ENCODE measurements at places on chromosomes 12 and 14.

GRCh38 chr14:96145116-96145864 is 59.3 kb upstream of the BDKRB2 start:
- no peak for DNase-seq

DNA sequence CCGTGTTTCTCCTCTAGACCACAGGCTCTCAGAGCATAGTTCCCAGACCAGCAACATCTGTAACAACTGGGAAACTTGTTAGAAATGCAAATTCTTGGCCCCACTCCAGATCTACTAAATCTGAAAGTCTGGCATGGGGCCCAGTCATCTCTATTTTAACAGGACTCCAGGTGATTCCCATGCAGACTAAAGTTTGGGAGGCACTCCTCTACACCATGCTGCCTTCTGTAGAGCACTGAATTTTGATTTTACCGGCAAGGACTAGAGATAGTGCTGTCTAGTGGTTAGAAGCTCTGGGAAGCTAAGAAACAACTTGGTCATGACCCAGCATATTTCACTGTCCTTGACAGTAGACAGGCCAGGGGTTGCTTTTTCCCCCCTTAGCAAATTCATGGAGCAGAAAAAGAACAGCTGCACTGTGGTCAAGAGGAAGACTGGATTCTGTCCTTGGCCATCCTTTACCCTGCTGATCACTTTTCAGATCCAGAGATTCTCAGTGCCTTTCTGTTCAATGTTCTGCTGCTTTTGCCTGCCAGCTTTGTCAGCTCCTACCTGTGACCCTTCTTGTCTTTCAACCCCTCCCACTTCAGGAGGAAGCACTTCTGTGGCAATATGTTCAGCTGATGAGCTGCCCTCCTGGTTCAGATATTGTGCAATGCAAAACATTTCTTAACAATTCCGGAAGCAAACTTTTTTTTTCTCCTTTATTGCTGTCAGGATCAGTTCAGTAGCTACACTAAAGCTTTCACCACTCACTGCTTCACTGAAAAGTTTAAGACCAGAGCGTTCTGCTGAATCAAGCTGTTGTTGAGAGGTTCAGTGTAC is 133.8 kb upstream of the NUDT4 start:
- DNase-seq, result no peak

DNA sequence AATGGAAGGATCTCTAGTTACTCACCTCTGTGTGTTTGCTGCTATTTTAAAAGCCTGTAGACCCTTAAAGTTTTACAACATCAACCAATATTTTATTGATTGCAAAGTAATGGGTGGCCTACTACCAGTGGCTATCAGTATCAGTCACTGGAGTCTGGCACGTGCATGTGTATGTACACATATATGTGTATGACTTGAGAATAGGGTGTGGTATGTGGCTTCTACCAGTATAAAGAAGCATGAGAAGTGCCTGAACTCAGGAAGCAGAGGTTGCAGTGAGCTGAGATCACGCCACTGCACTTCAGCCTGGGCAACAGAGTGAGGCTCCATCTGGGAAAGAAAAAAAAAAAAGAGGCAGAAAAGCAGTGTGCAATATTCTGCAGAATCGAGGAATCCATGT is 45.5 kb upstream of the GAS2L3 start:
- no peak for DNase-seq

- no peak for DNase-seq
These were observed 160.6 kb downstream of the MON2 start for GRCh38 chr12:62627181-62627580.

DNA sequence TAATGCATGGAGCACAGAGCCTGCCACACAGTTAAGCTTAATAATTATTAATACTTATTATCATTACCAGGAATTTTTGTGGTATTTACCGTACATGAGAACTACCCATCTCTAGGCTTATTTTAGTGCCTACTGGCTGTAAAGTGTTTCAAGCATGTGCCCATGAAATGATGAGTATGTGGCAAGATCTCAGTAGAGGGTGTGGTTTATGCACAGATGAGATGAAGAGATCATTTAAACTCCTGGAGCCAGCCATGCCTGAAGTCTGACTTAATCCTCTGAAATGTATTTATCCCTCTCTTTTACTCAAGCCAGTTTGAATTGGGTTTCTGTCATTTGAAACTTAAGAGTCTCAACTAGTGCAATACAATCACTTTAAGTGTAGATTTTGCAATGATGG is 60.2 kb downstream of the DAO start:
- no peak for DNase-seq

DNA sequence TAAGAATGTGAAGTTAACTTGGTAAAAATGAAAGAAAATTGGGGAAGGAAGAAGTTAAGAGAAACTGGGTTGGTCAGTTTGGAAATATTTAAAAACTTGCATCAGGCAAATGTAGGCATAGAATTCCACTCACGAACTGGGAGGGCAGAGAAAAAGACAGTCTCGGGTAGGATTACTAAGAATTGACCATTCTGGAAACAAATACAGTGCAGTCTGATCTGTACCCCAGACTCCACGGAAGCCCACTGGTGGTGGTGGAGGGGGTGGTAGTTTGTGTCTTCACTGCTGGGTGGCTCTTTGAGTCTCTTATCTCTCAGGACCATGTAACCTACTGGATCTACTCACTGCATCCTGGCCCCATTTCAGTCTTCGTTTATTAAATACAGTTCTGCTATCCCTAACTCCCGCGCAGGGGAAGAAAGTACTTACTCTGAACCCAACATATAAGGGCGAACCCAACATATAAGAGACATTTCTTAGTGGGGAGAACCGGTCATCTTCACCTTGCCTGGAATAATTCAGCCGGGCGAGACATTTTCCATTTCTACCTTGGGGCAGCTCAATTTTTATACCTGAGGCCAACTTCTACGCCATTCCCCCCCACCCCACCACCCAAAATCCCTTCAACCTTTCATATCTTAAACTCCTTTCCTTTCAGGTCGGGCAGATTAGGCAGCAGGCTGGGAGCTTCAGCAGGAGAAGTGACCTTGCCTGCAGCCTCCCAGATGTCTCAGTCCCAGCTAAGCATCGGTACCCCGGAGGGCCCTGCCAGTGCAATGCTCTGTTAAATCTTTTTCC is 1.7 kb downstream of the SLC2A3 start:
- no peak for DNase-seq

DNA sequence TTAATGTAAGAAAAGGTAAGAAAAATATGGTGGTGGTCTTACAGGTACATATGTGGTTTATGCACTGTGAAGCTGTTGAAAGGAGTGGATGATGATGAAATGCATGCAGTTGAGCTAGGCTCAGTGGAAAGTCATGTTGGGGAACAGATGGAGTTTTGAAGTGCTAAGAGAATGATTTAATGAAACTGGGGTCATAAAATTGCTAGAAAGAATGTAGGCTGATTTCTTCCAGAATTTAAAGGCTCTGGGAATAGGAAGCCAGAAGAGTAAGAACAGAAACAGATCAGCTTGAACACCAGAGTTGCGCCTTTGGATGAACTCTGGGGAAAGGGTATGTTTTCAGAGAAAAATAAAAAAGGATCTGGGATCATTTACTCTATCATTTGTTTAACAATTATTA is 146.5 kb downstream of the MON2 start:
- DNase-seq, result no peak

- no peak for DNase-seq
These were observed 18.0 kb upstream of the ERBB3 start for GRCh38 chr12:56061982-56062381.

- no peak for DNase-seq
These were observed 464.9 kb downstream of the PDZRN4 start for GRCh38 chr12:41652981-41653380.

GRCh38 chr12:15205341-15206010 is 15.7 kb downstream of the RERG start:
- DNase-seq, result no peak

GRCh38 chr14:99951085-99951484 is 114.1 kb upstream of the EVL start:
- no peak for DNase-seq

DNA sequence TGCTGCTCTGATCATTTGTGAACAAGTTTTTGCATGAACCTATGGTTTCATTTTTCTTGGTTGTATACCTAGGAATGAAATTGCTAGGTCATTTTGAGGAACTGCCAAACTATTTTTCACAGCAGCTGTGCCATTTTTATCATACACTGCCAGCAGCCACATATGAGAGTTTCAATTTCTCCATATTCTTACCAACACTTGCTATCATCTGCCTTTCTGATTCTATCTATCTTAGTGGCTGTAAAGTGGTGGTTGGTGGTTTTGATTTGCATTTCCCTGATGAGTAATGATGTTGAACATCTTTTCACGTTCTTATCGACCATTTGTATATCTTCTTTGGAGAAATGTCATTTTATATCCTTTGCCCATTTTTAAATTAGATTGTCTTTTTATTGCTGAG is 146.1 kb downstream of the C12orf75 start:
- no peak for DNase-seq

DNA sequence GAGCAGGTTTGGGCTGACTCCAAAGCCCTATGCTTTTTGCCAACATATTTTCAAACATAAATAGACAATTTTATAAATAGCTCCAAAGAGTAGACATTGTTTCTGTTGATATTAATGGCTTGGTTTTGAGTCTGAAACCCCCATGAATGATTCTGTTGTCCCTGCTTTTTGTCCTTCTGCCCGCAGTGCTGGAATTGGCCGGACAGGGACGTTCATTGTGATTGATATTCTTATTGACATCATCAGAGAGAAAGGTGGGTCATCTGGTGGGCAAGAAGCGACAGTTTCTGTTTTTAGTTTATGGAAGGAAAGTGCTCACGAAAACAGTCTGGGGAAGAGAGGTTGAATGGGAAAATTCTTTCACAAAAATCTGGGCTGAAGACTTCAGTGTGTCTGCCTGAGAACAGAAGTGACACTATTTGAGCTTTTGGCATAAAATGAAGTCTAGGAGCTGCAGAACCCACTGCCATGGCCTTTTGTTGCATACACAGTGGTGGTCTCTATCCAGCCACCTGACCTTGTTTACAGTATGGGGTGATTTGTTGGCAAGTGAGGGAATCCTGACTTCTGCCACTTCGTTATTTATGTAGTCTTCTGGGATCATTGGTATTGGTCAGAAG is 69.6 kb downstream of the PTPN11 start:
- no peak for DNase-seq

DNA sequence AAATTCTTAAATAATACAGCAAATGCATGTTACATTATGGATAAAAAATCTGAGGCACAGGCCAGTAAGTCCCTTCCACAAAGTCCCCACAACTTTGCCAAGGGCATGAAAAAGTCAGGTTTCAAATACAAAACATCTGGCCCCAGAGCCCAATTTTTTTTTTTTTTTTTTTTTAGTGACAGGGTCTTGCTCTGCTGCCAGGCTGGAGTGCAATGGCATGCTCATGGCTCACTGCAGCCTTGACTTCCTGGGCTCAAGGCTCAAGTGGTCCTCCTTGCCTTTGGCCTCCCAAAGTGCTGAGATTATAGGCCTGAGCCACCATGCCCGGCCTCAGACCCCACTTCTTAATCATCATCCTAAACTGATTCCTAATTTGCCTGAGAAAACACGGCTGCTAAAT is 3.1 kb upstream of the TTC8 start:
- DNase-seq, result no peak

- DNase-seq, result no peak
These were observed 8.4 kb downstream of the OR6S1 start for GRCh38 chr14:20632831-20633691.

Data from forelimb muscle (tissue), 1 donor.